ENCODE measurements at places on chromosomes 1 and 21. TPM values are rescaled to one million over a fixed set of nuclear protein-coding genes. Genes with fewer than 3 reads are reported as not detected.

GRCh38 chr21:42532466-42533181 lies 19.0 kb downstream of the SLC37A1 start:
- DNase-seq: no peak

DNA sequence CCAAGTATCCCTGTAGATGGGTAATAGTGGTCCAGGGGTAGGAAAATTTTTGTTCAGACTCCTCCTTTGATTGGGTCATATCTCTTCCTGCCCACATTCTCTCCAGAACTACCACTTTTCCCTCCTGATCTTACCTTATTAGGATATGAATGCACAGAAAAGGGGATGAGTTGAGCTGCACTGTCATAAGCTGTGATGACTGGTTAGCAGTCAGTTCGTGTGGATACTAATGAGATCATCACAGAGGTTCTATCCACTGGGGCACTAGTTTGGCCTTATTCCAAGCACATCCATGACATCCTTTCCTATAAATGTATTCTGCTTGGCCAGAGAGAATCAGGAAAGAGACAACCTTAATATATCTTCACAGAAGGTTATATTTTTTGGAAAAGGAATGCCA lies 22.1 kb upstream of the TBX15 start:
- DNase-seq: no peak

DNA sequence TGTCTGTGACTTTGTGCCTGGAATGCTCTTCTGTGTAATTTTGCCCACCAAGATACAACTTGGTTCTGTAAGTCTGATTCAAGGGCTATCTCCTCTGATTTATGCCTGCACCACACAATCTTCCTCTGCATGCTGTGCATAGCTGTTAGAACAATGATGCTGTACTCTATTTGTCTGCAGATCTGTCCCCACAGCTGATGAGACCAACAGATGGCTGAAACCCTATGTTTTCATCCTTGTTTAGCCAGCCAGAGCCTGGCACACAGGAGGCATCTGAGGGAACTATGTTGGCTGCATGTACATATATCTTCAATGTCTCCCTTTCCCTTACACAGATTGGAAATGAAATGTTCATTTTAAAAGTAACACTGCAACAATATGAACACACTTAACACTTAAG lies 58.0 kb upstream of the ABCA4 start:
- DNase-seq: no peak

GRCh38 chr1:36400825-36401601 lies 3.3 kb upstream of the LSM10 start:
- peak; percentile 43 for DNase-seq

GRCh38 chr1:109356505-109356904 lies 41.2 kb downstream of the SORT1 start:
- DNase-seq: no peak

The MYBPH gene
- total RNA-seq: not detected

Data from endothelial cell of umbilical vein (primary cell).